Gastrocnemius medialis (tissue), 4 donors: ENCODE measurements at places on chromosomes 2 and 18. TPM values are rescaled to one million over a fixed set of nuclear protein-coding genes. Genes with fewer than 3 reads are reported as not detected.

RIT2 gene
- not detected for total RNA-seq

CTIF gene
- 20.2 TPM for total RNA-seq

C2orf66 gene
- not detected for total RNA-seq

IL36A gene
- not detected for total RNA-seq

CYS1 gene
- total RNA-seq = 0.42 TPM

DNAJC5G gene
- not detected for total RNA-seq

BIN1 gene
- 1,150 TPM for total RNA-seq

NPHP1 gene
- total RNA-seq = 10.3 TPM

CGREF1 gene
- 1.2 TPM for total RNA-seq

IL18RAP gene
- total RNA-seq = not detected

NEURL3 gene
- total RNA-seq = not detected

TFPI gene
- total RNA-seq = 64.8 TPM

CAPN14 gene
- total RNA-seq = not detected

IL1R2 gene
- total RNA-seq = 2.1 TPM

NEUROD1 gene
- total RNA-seq = not detected

GLI2 gene
- total RNA-seq = 0.49 TPM

ANKRD23 gene
- total RNA-seq = 813 TPM

BCL2 gene
- 19.1 TPM for total RNA-seq

TMEM247 gene
- not detected for total RNA-seq

DSG1 gene
- total RNA-seq = not detected

C2orf81 gene
- not detected for total RNA-seq

EDAR gene
- total RNA-seq = not detected

CNTNAP5 gene
- not detected for total RNA-seq

GAL3ST2 gene
- not detected for total RNA-seq

IL37 gene
- total RNA-seq = not detected

TNFAIP6 gene
- total RNA-seq = 2.4 TPM

PDE1A gene
- 3.8 TPM for total RNA-seq

PLGLB1 gene
- total RNA-seq = 0.75 TPM

LYG2 gene
- not detected for total RNA-seq

POTEF gene
- not detected for total RNA-seq
